Fibroblast of the aortic adventitia (primary cell): ENCODE measurements at places on chromosomes 4 and X. TPM values are rescaled to one million over a fixed set of nuclear protein-coding genes. Genes with fewer than 3 reads are reported as not detected.

SLC34A2 gene
- total RNA-seq, result not detected in 2 replicates

SFRP2 gene
- 0.27 and 1.8 TPM in 2 replicates for total RNA-seq

SMIM20 gene
- total RNA-seq, result 40.3 and 46.0 TPM in 2 replicates

ZCCHC4 gene
- total RNA-seq, result 15.0 and 35.1 TPM in 2 replicates

DNA sequence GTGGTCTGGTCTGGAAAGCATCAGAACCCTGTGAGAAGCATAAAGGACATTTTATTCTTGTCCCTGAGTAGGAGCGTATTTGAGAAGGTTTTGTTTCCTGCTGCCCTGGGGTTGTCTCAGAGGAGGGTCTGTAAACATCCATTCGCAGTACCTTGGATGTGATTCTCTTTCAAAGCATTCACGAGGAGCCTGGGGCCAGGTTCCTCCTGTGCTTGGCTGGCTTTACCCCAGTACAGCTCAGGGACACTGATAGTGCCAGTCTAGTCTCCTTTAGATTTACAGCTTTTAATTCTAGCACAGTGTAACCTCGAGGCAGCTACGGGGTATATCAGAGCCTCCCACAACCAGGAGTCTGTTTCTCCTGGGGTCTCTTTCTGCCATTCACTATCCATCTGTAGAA lies 2.7 kb downstream of the CLRN2 start:
- no peak for DNase-seq

DNA sequence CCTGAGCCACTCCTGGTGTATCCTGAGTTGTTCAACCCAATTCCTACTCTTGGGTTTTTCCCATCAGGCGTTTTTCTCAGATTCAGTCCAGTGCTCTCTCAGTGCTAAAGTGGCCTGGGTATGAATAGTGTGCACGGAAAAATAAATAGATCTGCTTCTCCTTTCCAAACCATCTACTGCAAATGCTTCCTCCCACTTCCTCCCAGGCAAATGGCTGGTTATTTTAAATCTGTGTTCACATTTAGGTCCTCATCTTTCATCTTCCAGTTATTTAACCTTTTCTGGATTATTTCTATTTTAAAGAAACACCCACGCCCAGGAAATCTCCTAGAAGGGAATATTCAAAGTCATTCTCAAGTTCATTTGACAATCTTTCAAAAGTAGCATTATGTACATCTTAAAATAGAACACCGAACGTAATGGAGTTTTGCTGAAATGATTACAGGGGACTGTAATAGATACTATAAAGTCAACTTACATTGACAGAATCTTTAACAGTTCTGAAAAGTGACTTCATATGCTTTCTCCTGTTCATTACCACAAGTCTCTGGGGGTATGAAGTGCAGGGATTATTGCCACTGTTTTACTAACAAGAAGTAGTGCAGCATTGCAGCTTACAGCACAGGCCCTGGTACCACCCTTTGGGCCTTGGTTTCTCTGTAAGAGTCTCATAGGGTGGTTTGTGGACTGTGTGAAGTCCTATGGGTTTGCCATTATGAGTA lies 66.3 kb downstream of the MED28 start:
- DNase-seq, result no peak

DNA sequence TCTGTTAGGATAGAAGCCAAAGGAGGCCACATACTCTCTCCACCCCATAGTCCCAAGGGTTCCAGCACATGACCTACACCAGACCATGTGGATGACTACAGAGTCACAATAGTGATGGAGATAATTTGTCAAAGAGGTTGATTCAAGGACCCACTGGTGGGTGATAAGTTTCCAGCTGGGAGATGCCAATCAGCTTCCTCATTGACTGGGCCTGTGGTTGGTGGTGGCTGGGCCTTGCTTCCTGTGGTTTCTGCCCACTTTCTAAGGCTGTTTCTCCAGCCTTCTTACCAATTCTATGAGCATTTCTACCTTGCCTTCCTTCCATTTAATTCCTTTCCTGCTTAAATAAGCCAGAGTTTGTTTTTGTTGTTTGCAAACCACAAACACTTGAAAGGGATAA lies 95.5 kb upstream of the CPEB2 start:
- DNase-seq, result no peak

- DNase-seq, result no peak
Measured at GRCh38 chr4:69594382-69594781, 45.1 kb downstream of the UGT2A2 start.

DNA sequence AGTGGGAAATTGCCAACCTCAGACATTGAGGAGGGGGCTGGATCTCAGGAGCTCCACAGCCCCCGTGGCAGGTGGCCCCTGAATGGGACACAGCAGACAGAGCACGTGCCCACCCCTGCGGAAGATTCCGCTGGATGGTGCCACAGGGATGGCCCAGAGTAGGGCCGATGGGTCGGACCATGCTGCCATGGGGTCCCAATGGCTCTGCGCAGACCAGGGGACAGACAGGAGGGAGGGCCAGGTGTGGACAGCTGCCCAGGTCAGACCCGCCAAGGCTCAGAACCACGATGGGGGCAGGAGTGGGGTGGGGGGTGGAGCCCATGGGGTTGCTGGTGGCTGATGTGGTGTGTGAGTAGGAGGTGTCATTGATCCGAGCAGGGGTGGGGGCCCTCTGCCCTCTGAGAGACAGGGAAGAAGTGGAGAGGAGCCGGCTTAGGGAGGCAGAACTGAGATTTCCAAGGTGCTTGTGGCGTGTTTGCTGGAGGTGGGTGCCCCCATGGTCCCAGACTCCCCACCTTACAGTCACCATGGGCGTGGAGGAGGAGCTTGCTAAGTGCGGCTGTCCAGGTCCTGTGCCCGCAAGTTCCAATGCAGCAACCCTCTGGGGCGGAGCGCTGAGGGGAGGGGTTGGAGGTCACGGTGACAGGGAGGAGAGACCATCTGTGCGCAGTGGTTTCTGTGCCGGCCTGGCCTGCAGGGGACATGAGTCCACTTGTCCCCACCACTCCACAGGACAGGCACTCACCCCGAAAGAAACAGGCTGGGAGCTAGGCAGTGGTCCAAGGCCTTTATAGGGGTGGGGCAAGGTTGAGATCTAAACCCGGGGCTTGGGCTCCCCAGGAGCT lies 12.9 kb downstream of the SH3TC1 start:
- DNase-seq, result no peak

- DNase-seq, result no peak
Measured at GRCh38 chrX:16202943-16203342, 35.7 kb downstream of the MAGEB17 start.
